ENCODE measurements at places on chromosomes 1 and 21.

- no peak for DNase-seq
Observed at GRCh38 chr21:46191686-46192575, 7.7 kb upstream of the SPATC1L start.

- DNase-seq = no peak
Observed at GRCh38 chr1:39713557-39713956, 22.3 kb upstream of the HPCAL4 start.

- DNase-seq = peak; percentile 38
Observed at GRCh38 chr1:53826367-53826766, 11.7 kb downstream of the NDC1 start.

DNA sequence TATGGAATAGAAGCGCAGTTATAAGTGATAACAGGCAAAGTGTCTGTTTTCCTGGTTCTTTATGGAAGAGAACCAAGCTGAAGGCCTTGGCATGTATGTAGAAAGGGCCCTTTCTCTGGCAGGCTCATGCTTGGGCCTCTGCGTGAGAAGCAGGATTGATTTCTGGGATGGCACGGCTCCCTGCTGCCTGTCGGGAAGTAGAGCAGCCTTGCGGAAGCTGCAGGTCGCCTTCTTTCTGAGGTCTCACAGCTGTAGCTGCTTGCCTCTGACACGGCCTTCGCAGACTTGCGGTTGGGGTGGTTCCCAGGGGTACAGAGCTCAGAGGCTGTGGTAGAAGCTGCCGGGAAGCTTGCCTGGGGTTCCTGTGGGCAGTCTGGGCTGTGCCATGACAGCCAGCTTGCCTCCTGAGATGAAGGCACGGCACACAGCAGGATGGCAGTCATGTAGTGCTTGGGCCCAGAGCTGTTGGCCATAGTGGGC, 39.4 kb downstream of the TRAPPC10 start:
- no peak for DNase-seq

DNA sequence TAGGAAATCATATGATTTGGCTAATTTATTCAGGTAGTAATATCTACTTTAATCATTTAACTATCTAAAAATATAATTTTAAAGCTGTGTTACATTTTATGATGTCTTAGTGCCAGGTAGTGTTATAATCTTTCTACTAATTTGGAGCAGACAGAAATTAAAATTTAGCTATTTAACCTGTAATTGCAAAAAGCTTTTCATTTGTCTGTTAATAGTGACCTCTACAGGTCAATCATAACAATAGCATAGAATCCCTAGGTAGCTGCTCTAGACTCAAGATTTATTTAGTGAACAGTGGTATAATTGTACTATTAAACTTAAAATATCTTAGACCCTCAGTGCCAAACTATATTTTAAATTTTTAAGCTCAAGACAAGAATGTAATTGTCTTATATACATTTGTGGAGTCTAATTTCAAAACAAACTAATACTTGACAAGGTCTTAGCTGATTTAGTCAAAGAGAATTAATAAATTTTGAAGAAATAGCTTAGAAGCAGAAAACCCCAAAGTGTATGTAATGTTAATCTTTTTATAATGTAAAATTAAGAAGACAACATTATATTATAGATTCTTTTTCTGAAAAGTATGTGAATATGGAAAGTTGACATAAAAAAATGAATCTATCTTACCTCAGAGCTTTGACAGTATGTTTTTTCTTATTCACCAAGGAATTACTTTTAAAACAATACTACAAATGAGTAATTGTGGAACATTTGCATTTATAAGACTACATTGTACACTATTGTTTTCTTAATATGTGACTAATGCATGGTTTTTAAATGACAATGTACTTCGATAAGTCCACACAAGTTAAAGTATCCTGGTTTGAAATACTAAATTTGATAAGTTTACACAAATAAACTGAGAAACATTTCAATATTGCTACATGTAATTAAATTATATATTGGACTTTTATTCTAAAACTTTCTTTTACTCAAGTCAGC, 64.1 kb upstream of the RNPC3 start:
- peak; percentile 59 for DNase-seq

DNA sequence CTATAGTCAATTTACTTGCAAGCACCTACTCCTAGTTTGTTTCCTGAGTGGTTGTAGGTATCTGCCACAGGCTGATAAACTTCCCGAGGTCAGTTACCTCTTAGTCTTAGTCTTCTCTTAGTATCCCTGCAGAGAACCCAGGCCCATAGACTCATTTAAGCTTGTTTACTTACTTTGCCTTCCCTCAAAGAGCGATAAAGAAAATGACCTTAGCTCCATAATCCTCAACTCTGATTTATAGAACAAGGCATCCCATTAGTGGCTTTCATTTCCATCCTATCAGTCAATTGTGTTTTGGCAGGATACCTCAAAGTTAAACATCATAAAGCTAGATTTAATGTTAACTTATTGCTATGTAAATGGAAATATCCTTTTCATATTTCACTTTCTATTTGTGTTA, 119.7 kb downstream of the UCHL5 start:
- no peak for DNase-seq

- DNase-seq = no peak
Observed at GRCh38 chr1:246373828-246374569, 133.1 kb downstream of the SMYD3 start.

DNA sequence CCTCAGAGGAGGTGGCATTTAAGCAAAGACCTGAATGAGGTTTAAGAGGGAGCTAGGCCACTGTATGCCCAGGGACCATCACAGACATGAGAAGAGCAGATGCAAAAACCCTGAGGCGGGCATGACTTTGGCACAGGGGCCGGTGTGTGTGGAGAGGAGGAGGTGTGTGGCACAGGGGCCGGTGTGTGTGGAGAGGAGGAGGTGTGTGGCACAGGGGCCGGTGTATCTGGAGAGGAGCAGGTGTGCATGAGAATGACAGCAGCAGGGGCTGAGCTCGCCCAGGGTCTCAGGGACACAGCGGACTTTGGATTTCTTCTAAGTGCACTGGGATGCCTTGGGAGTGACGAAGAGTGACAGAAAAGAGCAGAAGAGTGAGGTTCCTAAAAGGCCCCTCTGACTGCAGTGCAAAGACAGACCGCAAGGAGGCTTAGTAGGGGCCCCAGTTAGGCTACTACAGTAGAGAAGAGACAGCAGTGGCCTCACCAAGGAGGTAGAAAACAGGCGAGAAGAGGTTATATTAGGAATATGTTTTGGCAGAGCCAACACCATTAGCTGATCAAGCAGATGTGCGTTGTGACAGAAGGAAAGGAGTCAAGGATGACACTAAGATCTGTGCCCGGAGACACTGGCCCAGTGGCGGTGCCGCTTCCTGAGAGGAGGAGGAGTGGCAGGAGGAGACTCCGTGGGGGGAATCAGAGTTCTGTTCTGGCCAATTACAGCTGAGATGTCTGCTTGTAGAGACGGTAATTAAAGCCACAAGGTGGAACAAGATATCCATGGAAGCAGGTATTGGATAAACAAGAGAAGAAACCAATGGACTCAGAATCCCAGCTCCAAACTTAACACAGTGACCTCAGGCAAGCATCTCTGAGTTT, 18.4 kb downstream of the ZBTB17 start:
- DNase-seq = no peak

GRCh38 chr1:240122639-240123613, 31.2 kb downstream of the FMN2 start:
- DNase-seq = no peak

- no peak for DNase-seq
Observed at GRCh38 chr1:93979040-93979717, 69.9 kb upstream of the GCLM start.

GRCh38 chr1:11731691-11732283, 4.1 kb upstream of the AGTRAP start:
- no peak for DNase-seq

GRCh38 chr1:58768971-58769808, 14.7 kb downstream of the JUN start:
- peak; percentile 75 for DNase-seq

GRCh38 chr1:39835935-39836594, 47.2 kb downstream of the TRIT1 start:
- DNase-seq = no peak
